CD4-positive, alpha-beta T cell treated with Interleukin-10 for 1 hour (primary cell): ENCODE measurements at places on chromosomes 11 and 22.
A peak's percentile ranks its signal among the peaks of the same experiment; 100 is the strongest.

DNA sequence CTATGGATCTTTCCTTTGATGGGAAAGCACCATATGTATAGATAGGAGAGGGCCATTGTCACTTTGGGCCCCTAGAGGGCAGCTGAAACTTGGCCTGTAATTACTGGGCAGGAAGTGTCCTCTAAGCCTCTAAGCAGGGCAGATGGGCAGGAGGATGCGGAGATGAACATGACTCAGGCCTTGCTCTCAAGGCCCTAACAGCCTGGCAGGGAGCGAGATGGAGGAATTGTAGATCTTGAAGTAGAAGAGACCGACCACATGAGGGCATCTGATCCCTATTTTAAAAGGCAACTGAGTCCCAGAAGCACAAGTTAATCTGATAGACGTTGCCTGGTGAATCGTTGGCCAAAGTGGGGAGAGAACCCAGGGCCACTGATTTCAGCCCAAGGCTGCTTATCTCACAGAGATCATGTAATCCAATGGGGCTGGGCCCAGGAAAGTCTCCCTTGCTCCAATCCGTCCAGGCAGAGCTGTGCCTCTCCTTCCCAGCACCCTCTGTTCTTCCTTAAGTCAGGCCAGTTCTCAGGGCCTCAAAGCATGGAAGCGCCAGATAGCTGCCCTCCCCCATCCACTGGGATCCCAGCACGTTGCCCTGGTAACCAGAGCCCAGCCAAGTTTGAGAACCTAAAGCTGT, 2.5 kb upstream of the SEPTIN3 start:
- DNase-seq = peak; percentile 67

- peak; percentile 51 for DNase-seq
These were observed 383.7 kb downstream of the TMEM135 start for GRCh38 chr11:87421422-87421821.

- DNase-seq = peak; percentile 58
These were observed 13.7 kb downstream of the MFNG start for GRCh38 chr22:37472418-37473006.

DNA sequence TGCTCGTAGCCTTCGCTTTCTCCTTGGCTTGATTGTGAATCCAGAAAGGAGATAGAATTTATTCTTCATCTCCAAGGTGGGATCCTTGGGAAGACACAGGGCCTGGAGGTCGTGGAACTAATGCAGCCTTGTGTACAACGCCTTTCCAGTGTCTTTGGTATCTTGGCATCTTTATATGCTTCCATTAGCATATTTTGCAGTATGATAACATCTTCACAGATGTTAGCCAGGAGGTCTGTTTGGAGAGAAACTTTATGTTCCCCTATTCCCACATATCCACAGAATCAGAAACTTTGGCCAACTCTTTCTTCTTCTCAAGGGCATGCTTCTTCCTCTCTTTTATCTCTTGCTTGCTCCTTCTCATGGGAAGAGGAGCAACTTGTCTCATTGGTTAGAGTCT, 101.2 kb downstream of the TRIM44 start:
- no peak for DNase-seq

DNA sequence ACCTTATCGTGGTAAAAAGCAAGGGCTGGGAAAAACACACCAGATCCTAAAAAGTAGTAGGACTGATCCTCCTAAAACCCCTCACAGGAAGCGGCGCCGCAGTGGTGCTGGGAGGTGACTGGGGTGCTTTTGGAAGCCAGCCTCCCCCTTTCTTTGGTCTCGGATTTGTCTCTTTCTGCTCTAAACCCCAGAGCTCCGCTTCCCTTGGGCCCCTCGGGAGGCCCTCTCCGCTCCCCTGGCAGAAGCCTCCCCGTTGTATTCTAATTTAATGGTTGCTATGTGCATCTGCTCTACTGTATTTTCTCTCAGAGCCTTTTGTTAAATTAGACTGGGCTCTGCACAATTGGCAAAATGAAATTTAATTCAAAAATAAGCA, 587.7 kb downstream of the OPCML start:
- DNase-seq = no peak

- DNase-seq = no peak
These were observed 75.4 kb downstream of the ME3 start for GRCh38 chr11:86596861-86597586.

DNA sequence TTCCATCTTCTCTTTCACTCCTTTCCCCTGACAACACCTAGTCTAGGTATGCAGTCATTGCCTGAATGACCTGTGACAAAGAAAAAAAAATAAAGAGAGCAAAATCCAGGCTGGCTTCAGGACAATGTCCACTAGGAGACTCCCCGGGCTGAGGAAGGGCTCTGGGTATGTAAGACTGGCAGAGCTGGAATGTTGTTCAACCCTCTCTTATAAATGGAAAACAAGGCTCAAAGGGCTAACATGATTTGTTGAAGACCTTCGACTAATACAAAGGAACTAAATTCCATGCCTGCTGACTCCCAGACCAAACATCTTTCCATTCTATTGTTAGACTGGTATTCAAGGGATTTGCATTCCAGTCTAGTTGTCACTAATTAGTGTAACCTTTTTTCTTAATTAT, 122.2 kb downstream of the ARL14EP start:
- no peak for DNase-seq

GRCh38 chr11:59787816-59788215, 22.8 kb downstream of the MRPL16 start:
- DNase-seq = no peak

DNA sequence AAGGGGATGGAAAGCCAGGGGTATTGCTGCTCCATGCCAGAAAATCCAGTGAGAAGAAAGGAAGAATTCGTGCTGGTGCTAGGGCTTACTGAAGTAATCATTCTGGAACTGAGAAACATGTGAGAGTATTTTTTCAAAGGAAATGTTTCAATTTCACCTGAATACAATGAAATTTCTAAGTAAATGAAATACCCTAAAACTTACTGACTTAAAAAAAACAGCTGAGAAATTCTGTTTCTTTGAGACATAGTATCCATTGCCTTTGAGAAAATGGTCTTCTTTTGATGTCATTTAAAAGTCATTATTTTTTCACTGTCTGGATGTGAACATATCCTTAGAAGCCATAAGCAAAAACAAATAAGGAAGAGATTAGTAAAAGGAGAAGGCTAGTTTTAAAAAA, at the start of gene OR51V1:
Gene OR51V1, minus strand, starts transcription at position 101 of the 400 bp plus-strand sequence. Its CDS starts 0 bp downstream, at position 101.
- no peak for DNase-seq

DNA sequence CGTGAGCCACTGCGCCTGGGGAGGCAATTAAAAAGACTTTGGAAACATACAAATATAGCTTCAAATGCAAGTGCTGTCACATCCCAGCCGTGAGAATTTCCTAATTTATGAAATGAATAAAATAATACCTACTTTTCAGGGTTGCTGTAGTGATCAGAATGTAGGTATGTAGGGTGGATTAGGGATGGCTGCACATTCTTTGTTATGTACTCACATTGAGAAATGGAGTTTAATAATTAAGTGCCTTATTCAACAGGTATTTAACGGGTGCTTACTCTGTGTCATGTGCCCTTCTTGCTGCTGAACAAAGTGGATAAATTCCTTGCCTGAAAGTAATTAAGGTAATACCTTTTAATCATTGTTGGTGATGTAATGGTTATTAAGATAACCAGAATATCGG, 37.0 kb downstream of the MMP7 start:
- DNase-seq = no peak

DNA sequence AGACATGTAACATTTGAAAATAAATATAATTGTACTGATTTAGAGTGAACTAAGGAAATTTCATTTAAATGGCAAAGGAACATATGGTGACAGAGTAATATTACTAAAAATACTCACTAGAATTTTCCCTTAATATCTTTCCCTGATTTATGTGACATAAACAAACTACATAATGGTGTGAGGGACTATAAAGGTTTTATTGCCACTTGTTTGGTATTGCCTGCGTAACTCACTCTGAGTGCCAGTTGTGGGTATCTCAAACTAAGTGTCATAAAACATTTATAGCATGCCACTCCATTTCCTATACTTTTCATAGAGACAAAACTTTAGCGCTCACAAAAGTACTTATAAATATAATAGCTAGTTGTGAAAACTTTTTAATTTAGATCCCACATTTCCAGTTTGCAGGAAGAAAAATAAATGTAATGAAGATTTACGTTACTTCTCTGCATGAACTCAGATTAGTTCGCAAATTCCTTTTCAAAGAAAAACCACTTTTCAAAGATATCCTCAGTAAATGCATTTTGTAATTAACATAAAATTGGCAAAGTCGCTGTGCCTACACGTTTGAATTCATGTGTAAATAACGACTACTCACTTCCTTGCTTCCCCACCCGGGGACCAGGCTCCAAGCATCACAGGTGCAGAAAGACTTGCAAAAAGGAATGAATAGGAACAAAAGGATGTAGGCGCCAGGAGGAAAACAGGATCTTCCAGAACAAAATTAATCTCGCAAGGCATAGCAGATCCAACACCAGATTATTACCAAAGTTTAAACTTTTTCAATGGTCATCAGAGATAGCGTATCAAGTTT, 1.6 kb upstream of the QSER1 start:
- DNase-seq = no peak

DNA sequence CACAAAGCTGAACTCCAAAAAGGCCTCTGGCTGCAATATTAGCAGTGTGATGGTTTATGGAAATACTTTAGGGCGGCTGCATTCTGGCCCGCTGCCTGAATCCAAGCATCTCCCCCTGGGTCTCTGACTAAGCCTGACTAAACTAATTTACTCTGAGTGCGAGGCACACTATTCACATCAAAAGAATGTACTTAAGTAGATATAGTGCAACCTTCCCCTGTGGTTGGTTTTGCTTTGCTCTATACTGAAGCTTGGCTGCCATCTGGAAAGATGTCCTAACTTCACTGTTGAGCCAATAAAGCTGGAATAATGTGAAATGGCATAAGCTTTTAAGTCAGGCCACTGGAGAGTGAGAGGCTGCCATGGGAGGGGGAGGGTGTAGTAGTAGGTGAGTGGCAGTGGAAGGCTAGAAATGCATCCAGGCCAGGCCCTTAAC, 321.6 kb downstream of the AASDHPPT start:
- DNase-seq = no peak

DNA sequence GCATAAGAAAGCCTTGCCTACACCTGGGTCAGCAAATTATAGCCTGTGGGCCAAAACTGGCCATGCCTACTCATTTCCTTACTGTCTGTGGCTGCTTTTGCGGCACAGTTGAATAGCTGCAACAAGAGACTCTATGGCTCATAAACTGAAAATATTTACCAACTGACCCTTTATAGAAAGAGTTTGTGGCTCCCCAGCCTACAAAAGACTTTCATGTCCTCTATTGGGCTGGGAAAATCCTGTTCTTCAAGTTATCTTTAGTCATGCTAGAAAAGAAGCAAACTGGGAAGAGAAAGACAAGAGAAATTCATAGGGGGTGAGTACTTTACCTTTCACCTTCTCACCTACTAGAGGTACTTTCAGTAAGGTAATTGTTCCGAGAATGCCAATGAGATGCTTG, 175.1 kb downstream of the SWAP70 start:
- DNase-seq = no peak

- no peak for DNase-seq
These were observed 68.2 kb downstream of the GALNT18 start for GRCh38 chr11:11553573-11553972.

GRCh38 chr11:7941608-7942007, at the start of gene OR10A3:
Gene OR10A3 (minus strand): TSS chr11:7941708. CDS start chr11:7939520, 2,188 bp downstream.
- no peak for DNase-seq

GRCh38 chr11:68881320-68881719, 22.3 kb downstream of the MRPL21 start:
- DNase-seq = no peak

GRCh38 chr22:44707752-44708151, 5.7 kb downstream of the PRR5 start:
- no peak for DNase-seq

DNA sequence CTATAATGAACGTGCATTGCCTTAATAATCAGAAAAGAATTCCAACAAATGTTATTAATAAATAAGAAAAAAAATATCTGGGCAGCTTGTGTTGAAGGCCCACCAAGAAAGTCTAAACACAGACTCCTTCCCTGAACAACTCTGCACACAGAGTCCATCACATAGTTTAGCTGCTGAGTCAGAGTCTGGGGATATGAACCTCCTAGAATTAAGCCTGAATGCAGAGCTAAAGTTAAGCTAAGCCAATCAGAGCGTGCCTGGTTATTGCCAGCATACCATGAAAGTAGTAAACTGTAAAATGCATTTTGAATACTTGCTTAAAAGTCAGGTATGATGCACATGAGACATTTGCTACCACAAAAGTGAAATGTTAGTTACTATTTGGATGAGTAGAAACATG, 25.6 kb upstream of the TENM4 start:
- DNase-seq = no peak

DNA sequence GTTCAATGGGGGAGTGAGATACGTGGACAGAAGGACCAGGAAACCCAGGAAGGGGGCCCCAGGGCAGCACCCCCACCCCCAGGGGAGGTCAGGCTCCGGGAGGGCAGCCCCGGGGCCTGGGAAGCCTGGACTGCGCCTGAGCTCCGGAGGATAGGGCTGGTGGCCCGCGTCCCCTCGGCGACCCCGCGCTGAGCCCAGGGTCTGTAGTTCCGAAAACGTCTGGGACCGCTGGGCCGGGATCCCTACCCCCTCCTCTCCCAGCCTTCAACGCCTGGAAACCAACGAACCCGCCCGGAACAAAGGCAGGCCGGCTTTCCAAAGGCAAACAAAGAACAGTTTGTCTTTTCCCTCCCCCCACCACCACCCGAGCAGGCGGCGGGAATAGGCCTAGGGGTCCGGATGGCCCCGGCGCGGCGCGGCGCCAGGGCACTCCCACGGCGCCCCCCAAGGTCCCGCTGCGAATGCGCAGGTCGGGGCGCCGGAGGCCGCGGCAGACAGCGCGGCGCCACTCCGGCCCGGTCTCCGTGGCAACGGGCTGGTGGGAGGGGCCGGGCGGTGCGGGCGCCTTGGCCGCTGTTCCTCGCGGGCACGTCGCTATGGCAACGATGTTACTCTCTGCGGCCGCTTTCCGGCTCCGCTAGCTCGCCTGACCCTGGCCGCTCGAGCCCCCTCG, 58.5 kb downstream of the IGLL1 start:
- peak; percentile 77 for DNase-seq

- no peak for DNase-seq
These were observed 483 bp upstream of the HYLS1 start for GRCh38 chr11:125886997-125887372.

DNA sequence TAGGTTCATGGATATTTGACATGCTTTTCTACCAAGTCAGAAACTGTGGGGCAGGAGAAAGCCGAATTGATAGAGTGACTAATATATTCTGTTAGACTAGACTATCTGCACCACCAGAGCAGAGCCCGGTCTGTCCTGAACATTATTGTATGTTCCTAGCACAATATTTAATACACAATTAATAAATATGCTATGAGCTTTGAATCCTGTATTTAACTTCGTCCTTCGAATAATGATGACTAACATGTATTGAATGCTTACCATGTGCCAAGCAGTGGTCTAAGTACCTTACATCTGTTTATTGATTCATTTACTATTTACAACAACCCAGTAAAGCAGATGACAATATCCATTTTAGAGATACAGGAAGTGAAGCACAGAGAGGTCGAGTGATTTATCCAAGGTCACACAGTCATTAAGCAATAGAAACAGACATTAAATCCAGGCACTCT, 44.8 kb upstream of the ANO3 start:
- no peak for DNase-seq

DNA sequence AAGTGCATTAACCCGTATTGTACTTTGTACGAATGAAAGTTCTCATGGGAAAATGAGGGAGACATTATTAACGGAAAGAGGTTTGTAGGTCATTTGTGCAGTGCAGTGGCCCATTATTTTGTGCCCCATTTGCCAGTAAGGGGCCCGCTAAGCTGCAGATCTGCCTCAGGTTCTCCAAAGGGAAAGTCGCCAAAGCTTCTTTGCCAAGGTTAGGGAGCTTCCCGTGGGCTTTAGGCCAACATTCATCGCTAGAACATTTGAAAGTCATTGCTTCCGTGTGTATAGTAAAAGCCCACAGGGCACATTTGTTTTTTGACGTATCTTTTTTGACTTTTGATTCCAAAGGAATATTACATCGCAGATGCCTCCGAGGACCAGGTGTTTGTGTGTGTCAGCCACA, 61.0 kb upstream of the SORL1-AS1 start:
- no peak for DNase-seq
